ENCODE measurements at places on chromosomes 1 and 21.

GRCh38 chr1:187854457-187854856 is 1025.7 kb downstream of the PLA2G4A start:
- DNase-seq: no peak

DNA sequence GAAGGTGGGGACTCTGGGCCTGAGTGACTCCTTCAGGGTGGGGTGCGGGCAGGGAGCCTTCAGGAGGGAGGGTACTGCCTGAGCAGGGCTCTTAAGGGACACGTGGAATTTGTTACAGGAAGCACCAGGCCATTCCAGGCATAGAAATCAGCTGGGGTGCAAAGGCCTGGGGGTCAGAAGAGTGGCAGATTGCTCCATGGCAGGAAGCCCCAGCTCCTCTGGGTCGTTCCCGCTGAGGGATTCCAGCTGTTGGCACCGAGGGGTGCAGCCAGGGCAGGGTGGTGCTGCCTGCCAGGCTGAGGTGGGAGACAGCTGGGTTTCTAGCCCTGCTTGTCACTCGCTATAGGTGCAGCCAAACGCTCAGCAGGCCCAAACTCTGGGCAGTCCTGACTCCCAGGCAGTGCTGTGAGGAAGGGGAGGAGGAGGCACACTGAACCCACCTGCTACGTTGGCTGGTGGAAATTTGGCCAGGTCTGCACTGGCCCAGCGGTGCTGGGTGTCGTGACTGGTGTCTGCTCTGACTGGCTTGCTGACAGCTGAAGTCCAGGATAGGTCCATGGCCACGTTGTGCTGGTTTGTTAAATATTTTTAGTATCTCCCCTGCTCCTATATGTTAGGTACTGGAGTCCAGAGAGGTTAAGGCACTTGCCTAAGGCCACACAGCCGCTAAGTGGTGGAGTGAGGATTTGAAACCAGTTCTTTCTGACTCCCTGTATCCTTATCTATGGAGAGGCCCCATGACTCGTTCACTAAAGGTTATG is 19.3 kb downstream of the TNFRSF1B start:
- no peak for DNase-seq

GRCh38 chr21:45469273-45470086 is 64.5 kb downstream of the COL18A1 start:
- no peak for DNase-seq

DNA sequence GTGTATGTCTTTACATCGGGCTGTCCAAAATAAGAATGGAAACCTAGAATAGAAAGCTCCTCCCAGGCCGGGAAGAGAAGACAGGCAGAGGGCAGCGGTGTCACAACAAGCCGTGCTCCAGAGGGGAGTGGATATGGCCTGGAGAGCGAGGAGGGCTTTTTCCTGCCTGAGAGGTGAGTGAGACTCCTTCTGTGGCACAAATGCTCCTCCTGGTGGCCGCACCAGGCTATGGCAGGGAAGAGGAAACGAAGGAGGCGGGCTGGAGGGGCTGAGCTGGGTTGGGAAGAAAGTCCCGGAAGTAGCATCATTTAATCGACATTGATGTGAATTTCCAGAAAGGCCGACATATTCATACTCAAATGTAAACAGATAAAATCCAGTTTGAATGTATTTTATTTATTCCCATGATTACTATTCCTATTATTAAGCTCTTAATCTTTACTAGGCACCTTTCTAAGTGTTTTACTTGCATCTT is 54.7 kb downstream of the MEF2D start:
- DNase-seq: peak; percentile 54

DNA sequence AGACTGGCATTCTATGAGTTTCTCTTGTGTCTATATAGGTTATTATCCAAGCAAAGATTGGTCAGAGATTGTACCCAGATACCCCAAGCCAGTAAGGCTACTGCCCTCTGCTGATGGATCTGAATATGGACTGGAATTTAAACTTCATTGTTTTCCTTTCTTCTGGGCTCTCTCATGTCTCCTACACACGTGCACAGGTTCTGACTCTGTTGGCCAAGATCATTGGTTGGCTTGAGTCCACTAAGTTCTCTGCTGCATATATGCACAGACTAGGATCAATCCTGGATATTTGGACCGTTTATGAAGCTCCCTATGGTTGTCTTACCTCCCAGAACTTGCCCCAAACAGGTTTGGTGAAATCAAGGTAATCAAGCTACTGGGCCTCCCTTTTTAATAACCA is 69.7 kb downstream of the CC2D1B start:
- DNase-seq: no peak

DNA sequence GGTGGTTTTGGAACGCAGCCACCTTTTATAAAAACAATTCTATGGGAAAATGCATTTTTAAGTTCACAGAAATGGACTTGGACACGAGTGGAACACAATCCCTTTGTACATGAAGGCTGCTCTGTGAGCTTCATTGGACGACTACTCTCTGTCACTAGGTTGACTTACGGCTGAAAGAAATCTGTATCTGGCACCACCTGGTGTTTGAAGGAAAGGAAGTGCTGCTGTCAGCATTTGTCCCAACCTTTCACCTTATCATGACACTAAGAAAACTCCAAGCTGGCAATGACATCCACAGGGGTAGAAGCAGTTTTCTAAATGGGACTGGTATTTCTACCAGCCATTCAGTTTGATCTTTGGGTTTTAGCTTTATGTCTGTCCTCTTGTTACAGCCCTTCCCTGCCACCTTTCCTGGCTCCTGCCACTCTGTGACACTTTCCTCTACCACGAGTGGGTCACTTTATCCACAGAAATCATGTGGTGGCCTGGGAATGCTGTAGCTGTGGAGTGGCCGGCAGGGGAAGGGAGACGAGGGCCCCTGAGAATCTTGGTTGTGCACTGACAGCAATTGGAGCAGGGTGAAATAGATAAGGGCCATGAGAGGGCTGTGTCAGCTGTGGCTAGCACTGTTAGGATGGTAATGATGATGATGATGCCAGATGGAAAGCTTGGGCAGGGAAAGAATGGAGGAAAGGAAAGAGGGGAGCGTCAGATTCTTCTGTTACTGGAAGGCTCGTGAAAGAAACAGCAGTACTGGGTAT is 85.2 kb downstream of the TBX19 start:
- DNase-seq: no peak

DNA sequence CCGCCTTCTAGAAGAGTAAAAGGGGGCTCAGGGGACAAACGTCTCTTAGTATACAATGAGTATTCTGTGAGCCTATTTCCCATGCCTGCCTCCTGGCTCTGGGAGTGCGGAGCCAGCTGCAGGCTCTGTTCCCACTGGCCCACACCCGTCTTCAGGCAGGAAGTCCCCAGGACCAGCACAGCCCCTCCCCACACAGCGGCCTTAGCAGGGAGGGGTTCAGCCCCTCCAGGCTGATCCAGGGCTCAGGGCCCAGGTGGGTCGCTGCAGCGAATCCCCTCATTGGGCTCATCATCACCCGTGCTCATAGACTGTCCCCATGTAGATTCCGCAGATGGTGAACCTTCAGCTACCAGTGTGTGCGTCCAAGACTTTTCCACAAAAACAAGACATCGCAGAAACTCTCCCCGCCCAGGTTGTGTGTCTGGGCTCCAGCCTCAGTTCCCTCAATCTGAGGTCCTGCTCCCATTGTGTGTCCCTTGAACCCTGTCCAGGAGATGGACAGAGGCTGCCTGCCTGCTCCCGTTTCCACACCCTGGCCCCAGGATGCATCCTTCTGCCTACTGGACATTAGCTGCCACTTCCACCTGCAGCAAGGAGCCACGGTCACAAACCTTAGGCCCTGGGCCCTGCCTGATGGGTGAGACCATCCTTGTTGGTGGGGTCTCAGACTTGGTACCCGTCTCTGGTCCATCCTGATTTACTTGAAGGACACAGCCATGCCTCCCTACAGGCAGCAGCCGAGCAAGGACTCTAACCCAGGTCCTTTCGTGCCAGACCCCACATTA is 39.4 kb downstream of the NENF start:
- DNase-seq: no peak

DNA sequence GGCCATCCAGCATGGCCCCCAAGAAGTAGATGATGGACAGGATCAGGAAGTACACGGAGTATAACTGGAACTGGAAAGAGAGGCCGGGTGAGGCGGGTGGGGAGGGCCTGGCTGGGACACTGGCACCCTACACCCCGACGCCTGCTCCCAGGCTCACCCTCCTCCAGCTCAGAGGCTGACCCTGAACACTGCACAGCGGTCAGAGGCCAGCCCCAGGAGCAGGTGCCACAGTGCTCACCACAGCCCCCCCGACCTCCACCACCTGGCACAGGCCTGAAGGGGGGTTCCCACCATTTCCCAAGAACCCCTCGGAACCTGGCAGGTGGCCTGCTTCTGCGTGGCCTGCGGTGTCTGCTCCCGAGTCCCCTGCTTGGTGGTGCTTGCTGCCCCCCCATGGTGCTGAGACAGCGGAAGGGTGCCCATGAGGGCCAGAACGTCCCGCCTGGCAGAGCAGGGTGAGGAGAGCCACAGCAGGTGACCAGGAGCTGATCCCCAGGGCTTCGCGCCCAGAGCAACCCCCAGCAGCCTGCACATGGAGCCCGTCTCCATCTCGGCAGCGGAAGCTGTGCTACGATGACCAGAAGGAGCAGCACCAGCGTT is 26.1 kb downstream of the SLC19A1 start:
- DNase-seq: no peak

DNA sequence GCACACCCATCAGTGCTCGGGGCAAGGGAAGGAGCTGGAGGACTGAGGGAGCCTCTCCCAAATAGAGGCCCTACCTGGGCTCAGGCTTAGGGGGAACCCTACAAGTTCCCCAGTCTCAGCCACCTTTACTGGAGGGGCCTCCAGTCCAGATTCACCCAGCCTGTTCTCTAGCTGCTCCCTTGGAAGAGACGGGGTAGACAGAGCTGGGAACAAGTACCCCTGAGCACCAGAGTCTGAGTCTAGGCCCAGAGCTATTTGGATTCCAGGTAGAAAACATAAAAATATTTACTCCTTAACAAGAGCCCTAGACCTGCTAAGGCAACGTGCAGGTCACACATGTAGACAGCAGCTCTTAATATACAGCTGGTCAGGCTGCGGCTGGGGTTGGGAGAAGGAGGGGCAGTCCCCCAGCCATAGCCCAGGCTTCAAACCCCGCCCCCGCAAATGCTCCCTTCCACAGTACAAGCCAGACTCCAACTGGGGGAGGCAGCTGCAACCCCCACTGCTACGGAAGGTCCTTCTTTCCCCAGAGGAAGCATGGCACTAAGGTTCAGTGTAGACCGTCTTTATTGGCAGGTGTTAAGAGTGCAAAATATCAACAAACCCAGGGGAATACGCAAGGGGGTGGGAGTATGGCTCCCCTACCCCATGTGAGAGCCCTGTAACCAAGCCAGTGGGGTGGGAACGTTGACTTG is 8.0 kb downstream of the TENT5B start:
- DNase-seq: no peak

- no peak for DNase-seq
Observed at GRCh38 chr1:79575424-79575823, 568.9 kb upstream of the ADGRL4 start.

- DNase-seq: no peak
Observed at GRCh38 chr1:183021405-183022201, 1.6 kb upstream of the LAMC1 start.

GRCh38 chr1:3226701-3227350 is 157.8 kb downstream of the PRDM16 start:
- no peak for DNase-seq

DNA sequence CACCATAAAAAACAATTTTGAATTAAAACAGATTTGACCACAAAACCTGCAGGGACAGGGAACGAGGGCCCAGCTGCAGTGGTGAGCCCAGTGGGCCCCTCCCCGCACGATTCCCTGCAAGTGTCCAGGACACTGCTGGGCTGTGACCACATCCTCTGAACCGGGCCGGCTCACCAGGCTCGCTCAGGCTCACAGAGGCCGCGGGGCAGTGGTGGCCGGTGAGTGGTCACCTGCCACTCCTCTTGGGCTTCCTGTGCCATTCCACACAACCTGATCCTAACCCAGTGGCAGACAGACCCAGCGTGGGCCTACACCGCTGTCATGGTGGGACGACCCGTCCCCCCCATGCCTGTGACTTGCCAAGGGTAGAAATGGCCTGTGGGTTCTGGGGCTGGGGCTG is 36.5 kb upstream of the RIPK4 start:
- DNase-seq: no peak

GRCh38 chr1:67675800-67676199 is 9.2 kb upstream of the GADD45A start:
- no peak for DNase-seq

GRCh38 chr1:38456531-38456876 is 403.1 kb downstream of the RRAGC start:
- DNase-seq: no peak

- DNase-seq: no peak
Observed at GRCh38 chr21:37974081-37974480, 57.8 kb upstream of the KCNJ6 start.

DNA sequence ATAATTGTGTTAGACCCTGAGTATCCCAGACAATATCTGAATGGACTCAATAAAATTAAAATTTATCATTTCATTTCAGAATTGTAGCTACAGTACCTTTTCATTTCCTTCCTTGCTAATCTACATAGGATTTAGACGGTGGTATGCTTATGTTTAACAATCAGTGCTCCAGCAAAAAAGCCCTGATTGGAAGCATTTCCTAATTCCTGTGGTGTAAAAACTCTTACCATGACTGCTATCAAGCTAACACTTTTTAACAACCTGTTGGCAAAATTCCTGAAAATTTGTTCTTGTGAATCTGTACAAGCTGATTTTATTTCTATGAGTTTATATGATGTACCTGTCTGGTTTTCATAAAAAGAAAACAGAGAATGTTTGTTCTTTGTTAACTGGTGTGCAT is 5.2 kb upstream of the FNBP1L start:
- no peak for DNase-seq

- no peak for DNase-seq
Observed at GRCh38 chr1:30683699-30684098, 39.7 kb downstream of the MATN1 start.

GRCh38 chr1:34777519-34778321 is 3.3 kb upstream of the GJB3 start:
- DNase-seq: no peak

DNA sequence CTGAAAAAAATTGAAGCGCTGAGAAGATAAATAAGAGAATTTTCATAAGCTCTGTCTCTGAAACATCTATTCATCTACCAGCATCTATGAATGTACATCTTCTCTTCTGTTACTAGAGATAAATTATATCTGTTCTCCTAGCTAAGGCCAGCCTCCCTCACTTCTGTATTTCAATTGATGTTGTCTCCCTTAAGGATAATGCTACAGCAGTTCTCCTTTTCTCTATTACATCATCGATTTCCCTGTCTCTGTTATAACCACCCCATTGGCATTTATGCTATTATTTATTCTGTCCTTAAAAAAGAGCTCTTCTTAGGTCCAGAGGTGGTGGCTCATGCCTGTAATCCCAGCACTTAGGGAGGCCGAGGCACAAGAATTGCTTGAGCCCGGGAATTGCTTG is 42.9 kb upstream of the TMCO2 start:
- DNase-seq: no peak

- DNase-seq: no peak
Observed at GRCh38 chr1:150516616-150517015, 1.1 kb downstream of the FALEC start.

- no peak for DNase-seq
Observed at GRCh38 chr1:53080041-53080440, 18.0 kb downstream of the PODN start.

DNA sequence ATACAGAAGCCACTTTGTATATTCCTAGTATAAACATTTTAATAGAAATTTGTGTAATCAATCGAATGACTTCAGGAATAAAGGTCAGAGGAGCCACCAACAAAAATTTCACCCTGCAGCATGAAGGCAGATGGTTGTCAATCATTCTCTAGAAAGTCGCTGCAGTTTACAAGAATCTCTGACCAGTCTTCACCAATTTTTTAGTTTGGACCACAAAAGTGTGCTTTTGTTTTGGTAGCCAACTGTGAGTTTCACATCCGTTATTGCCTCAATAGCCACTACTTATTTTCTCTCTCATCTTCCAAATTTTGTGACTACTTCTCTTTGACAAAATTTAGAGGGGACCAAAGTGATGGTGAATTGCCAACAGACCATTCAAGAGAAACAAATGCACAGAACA is 1155.6 kb downstream of the AMY1C start:
- DNase-seq: no peak

Data from stimulated activated CD8-positive, alpha-beta memory T cell treated with anti-CD3 and anti-CD28 coated beads, Interleukin-2, amount 100 ng/mL, for 48 hours (primary cell).